Naive thymus-derived CD4-positive, alpha-beta T cell (primary cell): ENCODE measurements at places on chromosomes 11 and 22. TPM values are rescaled to one million over a fixed set of nuclear protein-coding genes. Genes with fewer than 3 reads are reported as not detected.

- no peak overlapping the region for H3K4me3 ChIP-seq
- H3K27me3 ChIP-seq = no peaks in the 10 kb centered on the region
- H3K4me1 ChIP-seq = no peaks in the 10 kb centered on the region
- DNase-seq = no peak
- H3K36me3 ChIP-seq = no peaks in the 10 kb centered on the region
- H3K27ac ChIP-seq = no peak overlapping the region
These were observed 69.4 kb downstream of the BUD13 start for GRCh38 chr11:116703421-116703820.

GRCh38 chr11:70581991-70582885 is 183.9 kb downstream of the CTTN start:
- no peak for DNase-seq
- H3K36me3 ChIP-seq = no peaks in the 10 kb centered on the region
- H3K4me1 ChIP-seq = no peaks in the 10 kb centered on the region
- H3K27ac ChIP-seq = no peak overlapping the region
- no peak overlapping the region for H3K4me3 ChIP-seq

DNA sequence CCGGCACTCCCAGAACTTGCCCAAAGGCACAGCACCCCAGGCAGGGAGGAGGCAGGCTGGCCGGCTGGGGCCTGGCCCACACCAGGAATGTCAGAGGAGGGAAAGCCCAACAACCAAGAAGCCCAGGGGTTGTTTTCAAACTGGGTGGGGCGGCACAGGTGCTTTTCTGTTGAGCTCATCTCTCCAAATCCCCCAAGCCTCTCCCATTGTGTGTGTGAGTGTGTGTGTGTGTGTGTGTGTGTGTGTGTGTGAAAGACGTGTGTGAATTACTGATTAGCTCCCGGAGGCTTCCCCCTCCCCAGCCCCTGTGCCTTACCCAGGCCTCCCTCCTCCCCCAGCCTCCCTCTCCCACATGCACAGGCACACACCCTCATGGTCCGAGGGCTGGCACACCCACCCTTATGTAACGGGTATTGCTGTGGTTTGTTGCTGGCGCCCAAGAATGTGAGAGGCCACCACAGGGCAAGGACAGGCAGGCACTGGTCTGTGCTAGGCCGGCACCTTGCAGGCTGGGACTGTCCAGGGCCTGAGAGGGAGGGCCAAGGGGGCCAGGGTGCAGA is 15.9 kb downstream of the TRIM29 start:
- no peaks in the 10 kb centered on the region for H3K36me3 ChIP-seq
- H3K27me3 ChIP-seq = no peaks in the 10 kb centered on the region
- no peak overlapping the region for H3K27ac ChIP-seq
- no peaks in the 10 kb centered on the region for H3K4me1 ChIP-seq
- H3K4me3 ChIP-seq = no peak overlapping the region
- no peak for DNase-seq

DNA sequence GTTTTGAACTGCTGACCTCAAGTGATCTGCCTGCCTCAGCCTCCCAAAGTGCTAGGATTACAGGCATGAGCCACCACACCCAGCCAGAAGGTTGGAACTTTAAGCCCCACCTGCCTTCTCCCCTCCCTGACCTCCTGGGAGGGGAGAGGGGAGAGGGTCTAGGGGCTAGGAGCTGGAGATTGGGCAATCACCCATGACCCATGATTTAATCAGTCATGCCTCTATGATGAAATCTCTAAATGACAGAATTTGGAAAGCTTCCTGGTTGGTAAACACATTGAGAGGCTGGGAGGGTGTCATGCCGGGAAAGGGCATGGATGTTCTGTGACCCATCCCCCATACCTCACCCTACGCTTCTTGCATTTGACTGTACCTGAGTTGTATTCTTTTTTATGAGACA is 17.1 kb upstream of the TFIP11 start:
- H3K27ac ChIP-seq = no peak overlapping the region
- no peak for DNase-seq

GRCh38 chr11:130874955-130875531 is 41.2 kb downstream of the SNX19 start:
- H3K27me3 ChIP-seq = no peaks in the 10 kb centered on the region
- no peak overlapping the region for H3K27ac ChIP-seq
- H3K4me1 ChIP-seq = no peaks in the 10 kb centered on the region
- no peak overlapping the region for H3K4me3 ChIP-seq

- no peaks in the 10 kb centered on the region for H3K4me1 ChIP-seq
- no peaks in the 10 kb centered on the region for H3K36me3 ChIP-seq
- DNase-seq = no peak
- no peak overlapping the region for H3K27ac ChIP-seq
- no peaks in the 10 kb centered on the region for H3K27me3 ChIP-seq
These were observed 103.1 kb downstream of the SNX19 start for GRCh38 chr11:130813196-130813595.

DNA sequence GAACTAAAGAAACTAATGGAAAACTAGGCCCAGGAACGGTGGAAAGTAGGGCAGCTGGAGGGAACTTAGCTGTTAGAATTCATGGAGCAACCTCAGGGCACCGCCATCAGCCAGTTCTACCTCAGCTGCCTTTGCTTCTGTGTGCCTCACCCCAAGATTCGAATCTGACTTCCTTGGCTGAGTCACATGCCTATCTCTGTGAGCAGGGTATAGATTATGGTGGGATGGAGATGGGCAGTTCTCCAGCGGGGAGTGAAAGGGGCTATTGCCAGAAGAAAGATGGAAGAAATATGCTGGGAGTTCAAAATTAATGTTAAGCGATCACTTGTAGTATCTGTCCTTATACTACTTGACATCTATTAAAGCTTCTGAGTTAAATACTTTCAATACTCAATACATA is 18.9 kb upstream of the VWA5A start:
- no peaks in the 10 kb centered on the region for H3K4me1 ChIP-seq
- H3K36me3 ChIP-seq = no peaks in the 10 kb centered on the region
- H3K27ac ChIP-seq = no peak overlapping the region
- H3K27me3 ChIP-seq = no peaks in the 10 kb centered on the region

- H3K4me3 ChIP-seq = no peak overlapping the region
- H3K36me3 ChIP-seq = no peaks in the 10 kb centered on the region
- no peak for DNase-seq
- H3K27ac ChIP-seq = no peak overlapping the region
These were observed 14.5 kb downstream of the HSPA8 start for GRCh38 chr11:123047266-123047946.

GRCh38 chr22:33894515-33894914 is 25.8 kb downstream of the LARGE1 start:
- no peak for DNase-seq
- no peak overlapping the region for H3K4me3 ChIP-seq
- no peaks in the 10 kb centered on the region for H3K27me3 ChIP-seq
- H3K4me1 ChIP-seq = no peaks in the 10 kb centered on the region

DNA sequence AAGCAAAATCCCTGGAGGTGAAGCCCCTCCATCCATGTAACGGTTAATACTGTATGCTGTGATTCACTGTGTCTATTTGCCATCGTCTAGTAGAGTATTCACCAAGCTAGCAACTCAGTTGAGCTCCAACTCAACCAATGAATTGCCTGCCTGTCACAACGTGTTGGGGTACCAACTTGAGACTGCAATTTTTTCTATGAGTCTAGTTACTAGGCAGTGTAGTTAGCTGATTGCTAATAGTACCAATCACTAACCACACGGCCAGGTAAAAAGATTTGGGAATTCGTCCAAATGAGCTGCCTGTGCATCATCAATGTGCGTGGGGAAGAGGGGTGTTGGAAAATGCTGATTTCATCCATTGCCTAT is 1.0 kb upstream of the BTG4 start:
- H3K27ac ChIP-seq = no peak overlapping the region
- H3K4me1 ChIP-seq = peaks cover 3% of the 10 kb centered on the region
- H3K4me3 ChIP-seq = no peak overlapping the region
- DNase-seq = no peak
- H3K36me3 ChIP-seq = no peaks in the 10 kb centered on the region
- peaks cover 10% of the 10 kb centered on the region for H3K27me3 ChIP-seq

DNA sequence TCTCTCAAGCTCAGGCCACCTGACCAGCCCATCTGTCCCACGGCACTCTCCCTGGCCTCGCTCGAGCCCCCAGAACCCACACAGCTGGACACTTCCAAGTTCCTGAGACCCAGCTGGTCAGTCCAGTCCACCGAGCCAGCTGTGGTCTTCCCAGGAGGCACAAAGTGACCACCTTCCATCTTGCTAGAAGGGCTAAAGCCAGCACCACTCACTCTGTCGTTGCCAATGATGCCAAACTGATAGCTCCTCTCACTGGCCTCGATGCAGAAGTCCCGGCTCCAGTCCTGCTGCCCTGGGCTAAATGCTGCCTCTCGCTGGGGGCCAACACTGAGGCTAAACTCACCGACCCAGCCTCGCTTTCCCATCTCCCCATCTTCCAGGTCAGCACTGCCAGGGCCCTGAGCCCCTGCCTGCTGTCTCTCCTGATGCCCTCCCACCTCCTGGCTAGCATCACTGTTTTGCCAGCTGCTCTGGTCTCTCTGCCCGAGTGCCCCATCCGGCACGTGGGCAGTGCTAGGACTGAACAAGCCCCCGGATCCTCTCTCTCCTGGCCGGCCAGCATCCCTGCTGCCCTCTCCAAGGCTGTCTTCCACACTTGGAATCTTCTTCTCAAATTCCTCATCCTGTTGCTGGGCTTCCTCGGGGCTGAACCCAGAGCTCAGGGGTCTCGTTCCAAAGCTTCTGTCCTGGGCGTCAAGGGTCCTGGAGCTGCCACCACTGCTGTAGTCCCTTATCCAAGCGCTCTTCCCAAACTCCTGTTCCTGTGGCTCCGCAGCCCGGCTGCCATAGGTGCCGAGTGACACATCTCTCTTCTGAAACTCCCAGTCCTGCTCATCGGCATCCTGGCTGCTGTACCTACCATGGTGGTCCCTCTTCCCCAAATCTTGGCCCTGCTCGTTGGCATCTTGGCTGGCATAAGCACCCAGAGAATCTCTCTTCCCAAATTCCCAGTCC is 15.4 kb downstream of the TNKS1BP1 start:
- DNase-seq = no peak
- no peak overlapping the region for H3K4me3 ChIP-seq
- H3K36me3 ChIP-seq = peaks cover 17% of the 10 kb centered on the region
- peaks cover 8% of the 10 kb centered on the region for H3K4me1 ChIP-seq
- H3K27ac ChIP-seq = no peak overlapping the region
- H3K27me3 ChIP-seq = no peaks in the 10 kb centered on the region

- no peak overlapping the region for H3K27ac ChIP-seq
- H3K36me3 ChIP-seq = no peaks in the 10 kb centered on the region
- H3K4me3 ChIP-seq = no peak overlapping the region
These were observed 454.3 kb upstream of the KIRREL3 start for GRCh38 chr11:127454856-127455255.

DNA sequence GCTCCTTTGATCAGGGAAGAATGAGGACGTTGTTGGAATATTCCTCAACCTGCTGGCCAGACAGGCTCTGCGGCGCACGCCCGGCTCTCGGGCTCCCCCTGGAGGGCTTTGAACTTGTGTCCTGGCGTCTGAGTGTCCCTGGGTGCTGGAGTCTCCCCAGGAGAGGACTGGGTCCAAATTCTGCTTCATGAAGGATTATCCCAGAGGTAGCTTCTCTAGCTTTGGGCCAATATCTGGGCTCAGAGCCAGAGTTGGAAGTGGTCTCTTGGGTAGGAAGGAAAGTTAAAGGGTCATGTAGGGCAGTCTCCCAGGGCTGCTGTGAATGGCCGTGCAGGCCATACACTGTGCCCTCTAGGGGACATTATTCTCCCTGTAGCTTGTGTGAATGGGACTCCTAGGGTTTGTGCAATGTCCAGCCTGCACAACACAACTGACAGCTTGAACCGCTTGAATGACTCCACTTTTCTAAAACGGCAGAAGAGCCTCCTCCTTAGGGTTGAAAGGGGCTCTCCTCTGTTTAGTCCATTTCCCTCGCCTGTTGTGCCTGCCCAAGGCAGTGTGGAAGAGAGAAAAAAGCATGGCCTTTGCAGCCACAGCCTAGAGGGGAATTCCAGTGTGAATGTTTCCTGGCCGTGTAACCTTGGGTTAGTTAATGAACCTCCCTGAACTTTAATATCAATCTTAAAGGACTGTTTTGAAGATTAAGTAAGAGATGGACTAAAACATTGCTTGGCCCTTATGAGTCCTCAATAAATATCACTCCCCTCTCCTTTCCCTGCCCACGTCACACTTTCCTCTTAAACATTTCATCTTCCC is 111.2 kb upstream of the THY1 start:
- no peaks in the 10 kb centered on the region for H3K36me3 ChIP-seq
- H3K4me3 ChIP-seq = no peak overlapping the region
- DNase-seq = no peak
- no peaks in the 10 kb centered on the region for H3K4me1 ChIP-seq
- no peak overlapping the region for H3K27ac ChIP-seq
- H3K27me3 ChIP-seq = no peaks in the 10 kb centered on the region

DNA sequence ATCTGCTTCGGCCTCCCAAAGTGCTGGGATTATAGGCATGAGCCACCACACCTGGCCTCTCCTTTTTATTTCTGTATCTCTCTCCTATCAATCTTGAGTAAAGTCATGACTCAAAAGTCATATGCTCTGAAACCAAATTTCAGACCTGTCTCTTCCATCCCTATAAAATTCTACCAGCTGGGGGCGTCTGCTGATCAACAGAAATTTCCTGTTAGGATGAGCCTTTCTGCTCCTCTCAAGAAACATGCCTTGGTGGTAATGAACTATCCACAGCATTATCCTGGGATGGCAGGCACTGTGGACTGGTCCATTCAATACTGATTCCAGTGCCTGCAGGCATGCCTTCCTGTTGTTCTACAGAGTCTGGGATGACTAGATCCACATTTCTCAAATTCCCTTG is 472.6 kb downstream of the NELL1 start:
- no peak overlapping the region for H3K4me3 ChIP-seq
- H3K4me1 ChIP-seq = no peaks in the 10 kb centered on the region
- no peak overlapping the region for H3K27ac ChIP-seq
- DNase-seq = no peak
- H3K27me3 ChIP-seq = no peaks in the 10 kb centered on the region

GRCh38 chr22:23169043-23169406 is 11.3 kb upstream of the BCR start:
- no peak overlapping the region for H3K4me3 ChIP-seq
- DNase-seq = no peak
- no peaks in the 10 kb centered on the region for H3K4me1 ChIP-seq
- H3K27me3 ChIP-seq = no peaks in the 10 kb centered on the region
- H3K27ac ChIP-seq = no peak overlapping the region
- H3K36me3 ChIP-seq = no peaks in the 10 kb centered on the region

DNA sequence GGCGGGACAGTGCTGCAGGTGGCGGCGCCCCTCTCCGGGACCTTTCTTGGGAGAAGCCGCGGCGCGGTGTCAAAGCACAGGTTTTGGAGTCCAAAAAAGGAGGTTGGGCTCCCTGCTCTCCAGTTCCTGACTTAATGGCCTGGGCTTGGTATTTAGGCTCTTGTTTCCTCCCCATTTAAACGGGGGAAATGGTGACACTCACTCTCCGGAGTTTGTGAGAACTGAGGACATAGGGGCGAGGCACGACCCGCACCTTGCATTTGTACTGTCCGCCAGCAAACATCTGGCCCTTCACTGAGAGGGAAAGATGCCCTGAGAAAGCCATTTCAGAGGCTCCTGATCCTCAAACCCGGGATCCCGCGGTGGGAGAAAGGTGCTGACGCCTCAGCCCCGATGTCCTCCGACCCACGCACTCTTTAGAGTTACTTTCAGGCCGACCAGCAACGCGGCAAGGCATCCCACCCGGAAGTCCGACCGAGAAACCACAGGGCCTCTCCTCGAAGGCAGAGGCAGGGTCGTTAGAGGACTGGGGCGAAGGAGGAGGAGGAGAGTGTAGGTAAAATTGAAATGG is 2.9 kb upstream of the WDR74 start:
- peak overlapping the region; percentile 73 for H3K4me3 ChIP-seq
- H3K27me3 ChIP-seq = no peaks in the 10 kb centered on the region
- peak overlapping the region; percentile 99 for H3K27ac ChIP-seq
- peaks cover 9% of the 10 kb centered on the region for H3K4me1 ChIP-seq

The DKK3 gene
- polyA plus RNA-seq = not detected

The MMP1 gene
- polyA plus RNA-seq = not detected

The ACCS gene
- 1.4 TPM for polyA plus RNA-seq

The MOGAT2 gene
- polyA plus RNA-seq = not detected

The LAYN gene
- polyA plus RNA-seq = 0.12 TPM

The OR10W1 gene
- polyA plus RNA-seq = not detected

The PTPRCAP gene
- polyA plus RNA-seq = 670 TPM

The PRG3 gene
- polyA plus RNA-seq = not detected
